ENCODE measurements at places on chromosomes 7 and 10.

DNA sequence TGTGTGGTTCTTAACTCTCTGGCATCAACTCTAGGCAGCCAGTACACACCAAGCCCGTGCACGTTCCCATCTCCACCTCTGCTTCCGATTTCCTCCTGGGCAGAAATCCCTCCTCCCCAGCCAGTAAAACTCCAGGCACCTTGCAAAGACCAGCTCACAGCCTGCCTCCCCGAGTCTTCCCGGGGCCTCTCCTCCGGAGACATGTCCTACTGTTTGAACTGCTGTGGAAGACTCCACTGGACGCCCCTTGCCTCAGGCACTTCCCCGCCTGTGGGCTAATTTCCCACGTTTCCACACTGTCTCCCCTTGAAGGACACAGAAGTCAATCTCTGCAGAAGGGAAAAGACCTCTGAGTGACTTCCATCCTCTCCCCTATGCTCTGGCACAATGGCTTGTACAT, 210.7 kb upstream of the FRMD4A start:
- DNase-seq: no peak

DNA sequence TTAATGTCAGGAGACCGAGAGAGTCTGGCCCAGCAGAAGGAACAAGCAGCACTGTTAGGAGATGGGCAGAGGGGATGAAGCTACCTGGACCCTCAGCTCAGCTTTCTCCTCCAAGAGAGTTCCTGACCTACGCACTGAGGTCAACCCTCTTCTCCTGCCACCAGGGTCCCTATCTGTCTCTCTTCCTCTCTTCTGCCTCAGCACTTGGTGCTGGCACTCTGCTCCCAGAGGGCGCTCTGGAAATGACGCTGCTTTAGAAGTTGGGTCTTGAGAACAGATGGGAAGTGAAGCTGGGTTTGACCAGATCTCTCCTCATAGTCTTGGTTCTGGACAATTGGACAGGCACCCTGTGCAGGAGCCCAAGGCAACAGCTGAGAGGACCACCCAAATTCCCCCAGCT, 216.0 kb upstream of the AGK start:
- no peak for DNase-seq

- DNase-seq: no peak
Measured at GRCh38 chr7:155464948-155465739, 7.2 kb downstream of the EN2 start.

- no peak for DNase-seq
Measured at GRCh38 chr7:28954471-28954870, 3.7 kb downstream of the TRIL start.

GRCh38 chr7:116770941-116771340, 91.4 kb upstream of the CAPZA2 start:
- no peak for DNase-seq

Data from NCI-H524 treated with DMSO at 0.1 percent for 48 hours (cell line).